Endothelial cell of umbilical vein (primary cell): ENCODE measurements at places on chromosomes 2 and 18. TPM values are rescaled to one million over a fixed set of nuclear protein-coding genes. Genes with fewer than 3 reads are reported as not detected.

SERPINB4 gene
- not detected in 2 replicates for total RNA-seq

NEMP2 gene
- 3.8 and 8.4 TPM in 2 replicates for total RNA-seq

SERPINB11 gene
- not detected in 2 replicates for total RNA-seq

GNLY gene
- not detected in 2 replicates for total RNA-seq

VWC2L gene
- not detected in 2 replicates for total RNA-seq

MBOAT2 gene
- total RNA-seq, result 17.9 and 22.1 TPM in 2 replicates

TRIM43 gene
- not detected in 2 replicates for total RNA-seq

IL1B gene
- not detected in 2 replicates for total RNA-seq

SNTG2 gene
- total RNA-seq, result not detected in 2 replicates

PIEZO2 gene
- 5.0 and 11.2 TPM in 2 replicates for total RNA-seq

ASTL gene
- total RNA-seq, result not detected in 2 replicates

RASGRP3 gene
- 39.6 and 42.1 TPM in 2 replicates for total RNA-seq

CKAP2L gene
- total RNA-seq, result 25.2 and 30.7 TPM in 2 replicates

TLX2 gene
- not detected in 2 replicates for total RNA-seq

CDH19 gene
- total RNA-seq, result not detected in 2 replicates

CELF4 gene
- not detected in 2 replicates for total RNA-seq

SPHKAP gene
- total RNA-seq, result not detected in 2 replicates
